ENCODE measurements at places on chromosomes 11 and 22. TPM values are rescaled to one million over a fixed set of nuclear protein-coding genes. Genes with fewer than 3 reads are reported as not detected.

TTC36 gene
- 0.71 TPM for total RNA-seq

- DNase-seq = no peak
Measured at GRCh38 chr22:19130959-19131684, at the start of gene TSSK2. TSSK2 (plus strand) TSS chr22:19131308; CDS start chr22:19131400, 92 bp downstream.

- no peak for DNase-seq
Measured at GRCh38 chr11:43504316-43504950, 145.7 kb downstream of the TTC17 start.

ZFTA gene
- 30.2 TPM for total RNA-seq

IGLL1 gene
- total RNA-seq = not detected

GRCh38 chr11:35363246-35363801, 56.0 kb downstream of the SLC1A2 start:
- DNase-seq = no peak

- no peak for DNase-seq
Measured at GRCh38 chr11:1589996-1590395, 4.9 kb upstream of the KRTAP5-1 start.

Measured in sciatic nerve (tissue), 2 donors.